ENCODE measurements at places on chromosomes 6 and 20. TPM values are rescaled to one million over a fixed set of nuclear protein-coding genes. Genes with fewer than 3 reads are reported as not detected.

DNA sequence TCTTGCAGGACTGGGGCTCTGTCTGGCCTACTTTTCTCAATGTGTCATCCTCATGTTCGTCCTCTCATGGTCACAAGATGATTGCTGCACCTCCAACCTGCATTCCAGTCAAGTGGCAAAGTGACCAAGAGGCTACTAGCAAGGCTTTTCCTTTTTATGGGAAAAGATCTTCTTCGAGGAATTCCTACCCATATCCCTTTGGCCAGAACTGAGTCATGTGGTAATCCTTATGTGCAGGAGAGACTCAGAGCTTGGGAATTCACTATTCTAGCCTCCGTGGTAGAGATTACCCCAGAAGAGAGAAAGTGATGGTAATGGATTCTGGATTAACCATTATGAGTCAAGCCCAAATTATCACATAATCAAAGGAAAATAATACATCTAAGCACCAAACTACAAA is 162.7 kb downstream of the KCNQ5 start:
- DNase-seq: no peak

DNA sequence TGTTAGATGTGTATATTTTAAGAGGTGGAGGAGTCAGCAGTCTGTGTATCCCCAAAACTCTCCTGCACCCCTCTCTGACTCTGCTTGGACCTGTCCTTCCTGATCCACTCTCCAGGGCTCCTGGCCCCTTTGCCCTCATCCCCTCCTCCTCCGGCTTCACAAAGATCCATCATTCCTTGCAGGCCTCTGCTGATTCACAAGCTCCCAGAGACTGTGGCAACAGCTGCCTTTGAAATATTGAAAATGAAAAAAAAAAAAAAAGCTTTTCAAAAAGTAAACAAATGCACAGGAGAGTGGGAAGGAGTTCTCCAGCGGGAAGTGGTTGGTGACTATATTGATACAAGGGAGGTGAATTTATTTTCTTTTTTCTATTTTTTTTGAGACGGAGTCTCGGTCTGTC is 330.2 kb upstream of the SULF2 start:
- DNase-seq: no peak

Gene CAP2
- 21.3 TPM for total RNA-seq

Gene NMBR
- not detected for total RNA-seq

DNA sequence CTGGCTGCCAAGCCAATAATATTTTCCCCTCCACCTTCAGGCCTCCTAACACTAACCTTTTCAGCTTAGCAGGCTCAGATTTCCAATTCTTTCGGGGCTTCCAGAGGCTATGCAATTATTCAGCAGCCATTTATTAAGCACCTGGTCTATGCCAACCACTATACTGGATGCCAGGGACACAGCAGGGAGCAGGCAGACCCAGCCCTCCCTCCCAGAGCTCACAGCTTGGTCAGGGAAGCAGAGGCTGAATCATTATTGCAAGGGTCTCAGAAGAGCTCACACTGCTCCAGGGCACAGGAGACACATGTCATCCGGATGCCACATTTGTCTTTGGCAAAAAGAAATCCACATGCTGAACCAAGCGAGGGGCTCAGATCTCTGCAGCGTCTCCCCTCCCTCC is 1.3 kb downstream of the BPIFB1 start:
- DNase-seq: no peak
